ENCODE measurements at places on chromosomes 7 and 10.

DNA sequence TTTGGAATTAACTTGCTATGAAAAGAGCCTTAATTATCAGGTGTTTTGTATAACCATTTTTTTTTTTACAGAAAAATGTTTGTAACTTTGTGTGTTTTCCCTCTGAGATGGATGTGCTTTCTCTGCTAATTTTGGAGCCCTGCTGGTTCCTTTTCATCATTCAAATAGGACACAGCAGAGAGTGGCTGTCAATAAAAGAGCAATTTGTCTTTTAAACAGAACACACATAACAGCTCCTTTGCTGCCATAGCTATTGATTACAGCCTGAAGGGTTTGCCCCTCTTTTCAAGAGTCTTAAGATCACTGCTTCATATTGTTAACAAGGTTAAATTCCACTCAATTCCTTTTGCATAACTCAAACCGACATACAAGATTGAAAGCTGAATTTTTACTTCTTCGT is 187.2 kb upstream of the MBL2 start:
- no peak for DNase-seq

DNA sequence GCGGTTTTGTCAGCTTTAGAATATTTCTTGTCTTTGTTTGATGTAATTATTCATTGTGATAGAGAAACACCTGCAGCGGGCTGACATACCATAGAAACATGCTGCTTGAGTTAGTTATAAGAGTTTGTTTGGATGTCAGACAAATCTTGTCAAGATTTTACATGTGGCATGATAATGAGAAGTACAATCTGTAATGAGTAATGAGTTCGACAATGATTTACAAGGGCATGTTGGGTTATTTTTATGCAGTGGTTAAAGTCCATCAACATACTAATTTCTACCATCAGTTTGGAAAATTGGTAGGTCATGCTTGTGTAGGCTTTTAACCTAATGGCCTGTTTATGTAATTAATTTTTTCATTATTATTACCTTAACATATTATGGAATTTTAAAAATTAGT is 31.3 kb downstream of the FZD1 start:
- no peak for DNase-seq

DNA sequence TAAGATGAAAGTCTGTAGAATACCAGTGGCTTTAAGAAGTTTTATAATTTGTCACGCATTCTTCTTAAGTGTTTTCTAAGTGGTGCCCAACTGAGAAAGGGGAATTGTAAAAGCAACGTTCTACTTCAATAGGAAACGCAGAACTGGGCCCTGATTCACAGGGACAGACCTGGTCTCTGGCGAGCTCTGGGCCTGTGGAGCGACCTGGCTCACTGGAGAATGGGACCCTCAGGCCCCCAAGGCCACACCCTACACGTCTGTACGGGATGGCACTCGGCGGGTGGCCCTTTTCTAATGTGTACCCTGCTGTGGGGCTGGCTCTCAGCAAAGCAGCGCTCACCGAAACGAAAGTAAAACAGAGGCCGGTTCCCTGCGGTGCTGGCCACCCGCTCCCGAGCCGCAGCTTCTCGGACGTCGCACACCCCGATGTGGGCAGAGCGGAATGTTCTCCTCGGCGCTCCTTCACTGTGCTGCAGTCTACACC is 205.0 kb downstream of the DIP2C start:
- DNase-seq, result peak; percentile 9

DNA sequence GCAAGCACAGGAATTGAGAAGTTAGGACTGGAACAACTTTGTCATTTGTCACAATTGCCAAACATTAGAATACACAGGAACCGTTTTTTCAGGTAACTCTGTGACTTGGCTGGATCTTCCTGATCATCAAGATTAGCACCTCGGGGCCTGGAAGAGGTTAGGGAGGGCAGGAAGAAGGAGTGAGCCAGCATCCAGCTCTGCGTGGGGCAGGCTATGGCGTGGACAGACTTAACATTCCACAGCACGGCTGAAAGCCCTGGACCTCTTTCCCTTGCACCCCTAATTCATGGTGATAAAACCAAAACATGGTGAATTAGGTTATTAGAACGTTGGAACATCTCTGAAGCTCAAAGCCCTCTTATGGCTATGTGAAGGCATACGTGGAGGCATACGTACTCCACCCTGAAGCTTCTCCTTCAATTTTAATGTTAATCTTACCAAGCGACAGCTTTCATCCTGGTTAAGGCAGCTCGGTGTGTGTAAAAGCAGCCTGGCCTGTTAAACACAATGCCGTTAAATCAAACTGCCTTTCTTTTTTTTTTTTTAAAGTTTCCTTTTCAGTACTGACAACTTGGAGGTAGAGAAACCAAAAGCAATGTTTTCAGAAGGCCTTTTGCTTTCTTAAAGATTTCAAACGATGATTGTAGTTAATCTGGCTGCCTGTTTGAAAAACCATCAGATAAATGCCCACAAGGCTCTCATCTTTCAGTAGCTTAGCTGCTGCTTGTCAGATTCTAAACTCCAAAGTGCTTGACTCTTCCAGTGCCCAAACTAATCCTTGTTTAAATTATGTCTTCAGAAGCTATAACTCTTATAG is 4.5 kb downstream of the GRK5 start:
- no peak for DNase-seq

- no peak for DNase-seq
These were observed 69.1 kb upstream of the LANCL2 start for GRCh38 chr7:55296070-55296469.

- DNase-seq, result no peak
These were observed 326.6 kb upstream of the GALNT17 start for GRCh38 chr7:70805360-70805759.

GRCh38 chr10:114142018-114142417 is 32.0 kb downstream of the CCDC186 start:
- no peak for DNase-seq

DNA sequence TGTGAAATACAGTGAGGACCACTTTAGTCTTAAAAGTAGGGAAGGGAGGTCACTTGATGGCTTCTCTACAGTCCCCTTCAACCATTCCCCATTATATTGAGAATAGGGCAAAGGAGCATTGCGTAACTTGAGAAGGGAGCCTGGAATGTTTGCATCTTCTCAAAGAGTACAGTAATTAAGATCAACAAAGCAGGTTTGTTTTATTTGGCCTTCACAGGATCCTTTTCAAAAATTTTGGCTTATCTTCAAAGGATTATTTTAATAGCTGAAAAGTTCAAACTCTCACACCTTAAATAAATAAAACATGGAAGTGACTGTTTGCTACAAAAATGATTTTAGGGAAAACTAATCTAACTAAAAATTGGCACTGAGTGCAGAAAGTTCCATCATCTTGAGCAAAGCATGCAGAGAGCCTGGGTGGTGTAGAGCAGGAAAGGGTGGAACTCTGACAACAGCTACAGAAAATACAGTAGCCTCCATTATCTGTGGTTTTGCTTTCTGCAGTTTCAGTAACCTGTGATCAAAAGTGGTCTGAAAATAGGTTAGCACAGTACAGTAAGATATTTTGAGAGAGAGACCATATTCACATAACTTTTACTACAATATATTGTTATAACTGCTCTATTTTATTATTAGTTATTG is 214.0 kb downstream of the MDFIC start:
- no peak for DNase-seq

DNA sequence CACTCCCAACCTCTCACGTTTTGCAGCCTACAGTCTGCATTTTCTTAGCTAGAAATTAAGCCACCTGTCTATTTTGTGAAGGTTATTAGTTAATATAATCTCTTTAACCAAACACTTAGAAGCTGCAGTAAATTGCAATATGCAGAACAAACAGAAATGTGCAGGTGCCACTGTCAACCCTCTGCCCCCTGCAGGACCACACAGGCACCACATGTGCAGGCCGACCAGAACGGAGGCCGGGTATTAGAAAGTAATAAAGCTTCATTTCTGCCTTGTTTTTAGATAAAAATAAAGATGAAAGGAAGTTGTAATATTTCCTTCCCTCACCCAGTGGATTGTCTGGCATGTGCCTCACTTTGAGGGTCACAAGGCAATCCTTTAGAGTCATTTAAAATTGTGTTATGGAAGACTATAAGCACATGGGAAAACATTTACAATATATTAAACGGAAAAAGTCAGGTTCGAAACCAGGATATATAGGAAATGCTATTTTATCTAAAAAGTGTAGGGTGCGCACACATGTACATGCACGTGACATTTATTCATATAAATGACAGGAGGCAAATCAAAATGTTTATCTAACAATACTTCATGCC is 158.2 kb downstream of the ARHGAP12 start:
- no peak for DNase-seq

DNA sequence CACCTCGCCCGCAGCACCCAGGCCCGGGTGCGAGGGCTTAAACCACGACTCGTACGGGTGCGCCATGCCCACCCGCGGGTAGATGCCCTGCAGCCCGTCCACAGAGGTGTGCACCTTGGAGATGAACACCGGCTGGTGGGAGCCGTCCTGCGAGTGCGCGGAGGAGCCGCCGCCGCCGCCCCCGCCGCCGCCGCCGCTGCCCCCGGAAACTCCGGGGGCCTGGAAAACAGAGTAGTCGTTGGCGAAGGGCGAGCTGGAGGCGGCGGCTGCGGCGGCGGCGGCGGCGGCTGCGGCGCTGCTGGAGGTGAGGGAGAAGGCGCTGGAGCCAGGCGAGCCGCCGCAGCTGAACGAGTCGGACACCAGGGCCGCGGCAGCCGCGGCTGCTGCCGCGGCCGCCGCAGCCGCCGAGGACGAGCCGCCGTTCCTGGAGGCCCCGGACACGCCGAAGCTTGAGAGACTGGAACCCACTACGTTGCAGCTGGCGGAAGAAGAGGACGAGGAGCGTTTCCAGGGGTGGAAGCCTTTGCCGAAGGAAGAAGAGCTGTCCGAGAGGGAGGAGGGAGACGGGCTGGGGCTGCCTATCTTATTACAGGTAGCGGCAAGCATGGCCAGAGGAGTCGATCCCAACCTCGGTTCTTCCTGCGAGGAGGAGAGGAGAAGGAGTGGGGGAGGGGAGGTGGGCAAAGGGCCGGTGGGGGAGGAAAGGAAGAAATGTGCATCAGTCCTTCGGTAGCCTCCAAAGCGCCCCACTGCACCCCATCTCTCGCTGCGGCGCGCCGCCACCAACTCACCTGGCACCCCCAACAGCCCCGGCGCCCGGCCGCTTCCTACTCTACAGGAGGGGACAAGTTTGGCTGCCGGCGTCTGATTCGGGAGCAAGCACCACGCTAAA is 1.3 kb downstream of the SP8 start:
- DNase-seq, result no peak

DNA sequence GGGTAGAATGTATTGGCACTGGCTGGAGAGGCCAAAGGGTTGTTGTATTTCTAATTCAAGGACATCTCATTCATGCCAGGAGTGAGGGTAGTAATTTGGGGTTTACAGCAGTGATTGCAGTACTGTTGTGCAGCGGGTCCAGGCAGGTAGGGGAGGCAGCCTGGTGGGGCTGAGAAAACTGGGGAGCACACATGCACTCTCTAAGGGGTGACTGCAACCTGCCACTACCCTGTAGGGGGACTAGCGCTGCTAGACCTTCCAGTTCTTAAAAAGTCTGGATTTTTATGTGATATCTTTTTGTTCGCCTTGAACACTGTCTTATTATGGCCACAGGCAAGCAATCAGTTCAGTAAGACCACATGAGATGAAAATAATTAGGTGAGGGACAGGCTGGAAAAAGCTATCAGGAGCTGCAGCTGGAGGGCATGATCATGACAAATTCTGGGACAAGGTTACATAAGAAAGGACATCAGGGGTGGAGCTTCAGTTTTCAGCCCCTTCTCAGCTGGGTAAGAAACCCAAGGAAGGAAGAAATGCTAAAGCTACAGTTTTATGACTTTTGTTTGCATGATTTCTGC is 149.0 kb downstream of the ARHGAP21 start:
- no peak for DNase-seq

GRCh38 chr10:76088980-76089379 is 657.6 kb downstream of the LRMDA start:
- DNase-seq, result no peak

All from AG08395 (cell line).